Tracheal epithelial cell (primary cell): ENCODE measurements at places on chromosomes 3 and 15. TPM values are rescaled to one million over a fixed set of nuclear protein-coding genes. Genes with fewer than 3 reads are reported as not detected.

The STX19 gene
- 0.72 and 1.3 TPM in 2 replicates for total RNA-seq

The TNNC1 gene
- 0.48 TPM in 1 of 2 replicates, not detected in the other for total RNA-seq

The SLC6A20 gene
- 1.7 TPM in 1 of 2 replicates, not detected in the other for total RNA-seq

The TM4SF4 gene
- total RNA-seq = not detected in 2 replicates

The EIF2B5 gene
- total RNA-seq = 29.6 and 39.4 TPM in 2 replicates

The KIF15 gene
- 0.85 and 2.4 TPM in 2 replicates for total RNA-seq

The TFRC gene
- total RNA-seq = 115 and 117 TPM in 2 replicates

The EPHA6 gene
- total RNA-seq = 0.24 TPM in 1 of 2 replicates, not detected in the other

The NEK10 gene
- total RNA-seq = 0.72 and 2.6 TPM in 2 replicates

The IMPG2 gene
- total RNA-seq = under 0.01 TPM in 2 replicates

The CACNA2D2 gene
- total RNA-seq = not detected in 2 replicates

The FBXW12 gene
- not detected in 2 replicates for total RNA-seq

The PAQR5 gene
- total RNA-seq = 0.21 and 14.5 TPM in 2 replicates

The GPR171 gene
- total RNA-seq = not detected in 2 replicates

The CCDC71 gene
- total RNA-seq = 15.1 and 20.2 TPM in 2 replicates

The UROC1 gene
- total RNA-seq = not detected in 2 replicates

The CMTM8 gene
- total RNA-seq = 1.7 TPM in 2 replicates

The OXTR gene
- under 0.01 and 1.7 TPM in 2 replicates for total RNA-seq

The VPS39 gene
- total RNA-seq = 27.2 and 28.1 TPM in 2 replicates

The LINGO1 gene
- total RNA-seq = not detected in 2 replicates

The CLRN1 gene
- total RNA-seq = not detected in 2 replicates

The ZNF35 gene
- total RNA-seq = 14.9 and 15.1 TPM in 2 replicates

The MEX3B gene
- 0.64 and 3.4 TPM in 2 replicates for total RNA-seq

The ZMYND10 gene
- total RNA-seq = 0.24 and 1.9 TPM in 2 replicates

The ZNF770 gene
- total RNA-seq = 48.0 and 71.4 TPM in 2 replicates

The ZPLD1 gene
- 1.7 and 12.8 TPM in 2 replicates for total RNA-seq

The SERINC4 gene
- total RNA-seq = not detected in 2 replicates

The ATP13A5 gene
- total RNA-seq = not detected in 2 replicates

The FBXL2 gene
- 9.4 and 20.7 TPM in 2 replicates for total RNA-seq

The CTXND1 gene
- total RNA-seq = not detected in 2 replicates

The GOLGA6B gene
- not detected in 2 replicates for total RNA-seq

The ZIC1 gene
- not detected in 2 replicates for total RNA-seq

The FAM107A gene
- 0.24 TPM in 1 of 2 replicates, not detected in the other for total RNA-seq

The CCR9 gene
- not detected in 2 replicates for total RNA-seq

The TMEM43 gene
- 116 and 130 TPM in 2 replicates for total RNA-seq

The EOGT gene
- total RNA-seq = 31.8 and 50.5 TPM in 2 replicates

The FOXB1 gene
- not detected in 2 replicates for total RNA-seq

The PLA2G4D gene
- total RNA-seq = under 0.01 TPM in 1 of 2 replicates, not detected in the other

The GLDN gene
- 0.21 TPM in 1 of 2 replicates, not detected in the other for total RNA-seq

The GOLGA8J gene
- total RNA-seq = not detected in 2 replicates

The MTFMT gene
- 24.6 and 32.8 TPM in 2 replicates for total RNA-seq

The CHRNA7 gene
- 0.21 and 0.24 TPM in 2 replicates for total RNA-seq

The SLC9A9 gene
- 3.0 and 3.1 TPM in 2 replicates for total RNA-seq

The CILP gene
- total RNA-seq = under 0.01 TPM in 1 of 2 replicates, not detected in the other

The UBL7 gene
- total RNA-seq = 31.5 and 38.8 TPM in 2 replicates

The MEIS2 gene
- 2.2 and 4.9 TPM in 2 replicates for total RNA-seq

The VGLL4 gene
- total RNA-seq = 35.6 and 42.2 TPM in 2 replicates

The GOLGA8G gene
- under 0.01 TPM in 1 of 2 replicates, not detected in the other for total RNA-seq

The TUSC7 gene
- total RNA-seq = not detected in 2 replicates

The GALNT15 gene
- 0.21 and 0.24 TPM in 2 replicates for total RNA-seq

The CFAP20DC gene
- 7.7 and 12.8 TPM in 2 replicates for total RNA-seq

The TICRR gene
- total RNA-seq = 0.21 and 1.4 TPM in 2 replicates

The SLC22A14 gene
- total RNA-seq = under 0.01 TPM in 1 of 2 replicates, not detected in the other
